Mesendoderm (in vitro differentiated cells): ENCODE measurements at places on chromosomes 6 and 20.

DNA sequence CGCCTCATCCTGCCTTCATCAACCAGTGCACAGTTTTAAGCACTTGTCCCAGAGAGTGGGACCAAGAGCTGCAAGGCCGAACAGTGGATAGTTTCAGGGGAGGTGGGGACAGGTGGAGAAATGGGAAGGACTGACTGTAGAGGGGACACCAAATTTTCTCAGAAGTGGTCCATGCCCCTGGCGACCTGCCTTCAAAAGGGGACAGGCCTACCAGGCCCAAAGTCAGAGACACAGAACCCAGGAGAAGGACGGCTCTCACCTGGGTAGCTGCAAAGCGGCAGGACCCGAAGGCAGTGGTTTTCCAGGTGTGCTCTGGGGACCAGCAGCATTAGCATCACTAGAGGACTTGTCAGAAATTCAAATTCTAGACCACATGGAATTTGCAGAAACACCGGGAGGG lies 5.8 kb downstream of the TFEB start:
- DNase-seq = no peak

GRCh38 chr6:36967757-36968156 lies 13.2 kb downstream of the PI16 start:
- DNase-seq = no peak

DNA sequence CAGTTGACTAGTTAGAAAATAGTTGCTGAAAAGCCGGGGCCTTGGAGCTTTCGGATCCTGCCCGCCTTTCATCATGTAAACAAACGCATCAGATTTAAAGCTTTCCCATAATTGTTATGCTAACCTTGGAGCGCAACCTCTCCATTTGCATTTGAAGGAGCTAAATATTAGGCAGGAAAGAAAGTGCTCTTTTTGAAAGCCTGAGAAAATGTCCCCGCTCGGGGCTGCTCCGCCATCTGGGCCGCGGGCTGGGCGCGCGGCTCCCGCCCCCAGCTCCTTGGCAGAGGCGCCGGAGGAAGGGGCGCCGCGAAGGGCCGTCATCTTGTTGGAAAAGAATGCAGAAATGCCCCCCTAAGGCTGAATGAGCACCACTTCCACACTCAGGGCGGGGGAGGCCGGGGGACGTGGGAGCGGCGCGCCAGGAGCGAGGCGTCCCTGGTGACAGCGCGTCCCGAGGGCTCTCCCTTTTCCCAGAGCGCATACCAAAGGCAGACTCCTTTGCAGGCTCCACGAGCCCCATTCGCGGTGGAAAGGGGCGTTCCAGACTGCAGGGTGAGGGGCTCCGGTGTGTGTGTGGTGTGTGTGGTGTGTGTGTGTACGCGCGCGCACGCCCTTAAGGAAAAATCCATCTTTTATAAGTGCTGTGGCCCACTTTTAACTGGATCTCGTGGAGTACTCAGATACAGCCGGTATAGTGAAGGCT lies 145.6 kb upstream of the ID4 start:
- peak; percentile 73 for DNase-seq

DNA sequence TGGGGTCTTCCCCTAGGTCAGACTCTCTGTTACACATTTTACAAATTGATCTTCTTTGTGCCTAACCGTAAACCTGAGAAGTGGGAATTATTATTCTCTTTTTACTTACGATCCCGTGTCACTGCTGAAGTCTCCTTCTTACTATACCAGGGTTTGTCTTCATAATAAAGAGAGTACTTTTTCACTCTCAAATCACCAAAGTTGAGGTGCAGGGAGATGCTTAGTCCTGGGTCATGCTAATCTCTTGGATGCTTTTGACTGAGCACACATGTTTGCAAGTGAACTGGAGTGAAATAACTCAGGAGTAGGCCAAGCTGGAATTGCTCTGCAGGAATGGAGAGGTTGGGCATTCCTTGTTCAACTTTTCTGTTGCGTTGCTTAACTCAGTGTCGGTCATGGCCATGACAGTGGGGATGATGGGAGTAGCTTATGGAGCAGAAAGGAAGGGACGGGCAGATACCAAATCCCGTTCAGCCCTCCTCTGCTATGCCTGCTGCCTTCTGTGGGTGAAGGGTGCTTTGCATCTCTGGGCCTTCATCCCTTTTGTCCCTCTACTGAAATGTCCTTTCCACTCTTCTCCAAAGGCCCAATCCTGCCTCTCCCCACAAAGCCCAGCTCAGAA lies 15.2 kb upstream of the TAGAP start:
- no peak for DNase-seq

- no peak for DNase-seq
Observed at GRCh38 chr20:44586289-44586911, 4.0 kb downstream of the PKIG start.

DNA sequence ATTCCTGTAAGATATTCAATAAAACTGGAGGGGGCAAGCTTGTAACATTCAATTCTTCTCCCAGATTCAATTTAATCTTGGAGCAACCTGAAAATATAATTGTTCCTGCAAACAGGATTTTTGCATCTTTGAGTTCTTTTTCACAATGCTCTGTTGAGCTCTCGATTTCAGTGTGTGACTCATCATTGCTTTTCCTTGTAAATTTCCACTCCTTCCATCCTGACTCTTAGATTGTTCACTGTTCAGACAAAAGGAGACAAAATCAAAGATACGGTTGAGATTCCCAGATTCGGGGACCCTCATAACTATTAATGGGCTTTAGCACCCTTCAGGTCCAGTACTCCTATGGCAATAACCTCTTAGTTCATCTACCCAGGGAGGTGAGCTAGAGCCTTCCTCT lies 571.9 kb upstream of the CHD6 start:
- no peak for DNase-seq

DNA sequence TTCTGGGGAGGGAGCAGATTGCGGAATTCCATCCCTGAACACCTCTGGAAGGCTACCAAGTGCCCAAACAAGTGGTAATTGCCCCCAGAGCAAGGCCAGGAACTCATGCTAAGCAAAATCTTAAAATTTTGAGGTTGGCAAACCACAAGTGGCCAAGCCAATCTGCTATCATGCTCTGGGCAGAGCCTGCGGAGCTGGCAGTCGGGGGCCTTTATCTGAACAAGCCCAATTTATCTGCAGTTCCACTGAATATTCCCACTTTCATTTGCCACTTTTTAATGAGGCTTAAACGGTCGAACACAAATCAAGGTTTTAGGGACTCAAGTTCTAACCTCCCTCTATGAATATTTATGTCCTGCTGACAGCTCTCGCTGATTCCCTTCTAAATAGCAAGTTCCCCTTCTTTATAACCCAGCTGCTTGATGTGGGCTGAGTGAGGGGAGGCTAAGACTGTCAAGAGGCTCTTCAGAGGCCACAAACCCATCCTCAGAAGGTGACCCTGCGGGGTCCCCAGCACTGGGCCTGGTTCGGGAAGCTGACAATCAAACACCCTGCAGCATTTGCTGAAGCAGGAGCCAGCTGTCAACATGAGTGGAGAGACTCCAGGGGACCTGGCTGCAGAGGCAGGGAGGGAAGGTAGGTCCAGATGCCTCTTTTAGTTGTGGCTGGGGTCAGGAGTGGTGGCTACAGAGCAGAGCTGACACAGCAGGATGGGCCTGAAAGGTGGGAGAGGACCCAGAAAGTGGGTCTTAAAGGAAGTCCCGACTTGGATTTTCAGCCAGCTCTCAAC lies 11.9 kb downstream of the CCDC167 start:
- no peak for DNase-seq

GRCh38 chr6:123716506-123716905 lies 79.8 kb upstream of the TRDN start:
- DNase-seq = no peak

- peak; percentile 31 for DNase-seq
Observed at GRCh38 chr6:85418059-85418458, 31.8 kb upstream of the NT5E start.

- DNase-seq = peak; percentile 25
Observed at GRCh38 chr20:54938707-54939106, 463.3 kb downstream of the DOK5 start.

- peak; percentile 53 for DNase-seq
Observed at GRCh38 chr6:146277142-146277541, 248.3 kb downstream of the GRM1 start.

GRCh38 chr6:48036316-48036715 lies 74.7 kb downstream of the PTCHD4 start:
- no peak for DNase-seq

DNA sequence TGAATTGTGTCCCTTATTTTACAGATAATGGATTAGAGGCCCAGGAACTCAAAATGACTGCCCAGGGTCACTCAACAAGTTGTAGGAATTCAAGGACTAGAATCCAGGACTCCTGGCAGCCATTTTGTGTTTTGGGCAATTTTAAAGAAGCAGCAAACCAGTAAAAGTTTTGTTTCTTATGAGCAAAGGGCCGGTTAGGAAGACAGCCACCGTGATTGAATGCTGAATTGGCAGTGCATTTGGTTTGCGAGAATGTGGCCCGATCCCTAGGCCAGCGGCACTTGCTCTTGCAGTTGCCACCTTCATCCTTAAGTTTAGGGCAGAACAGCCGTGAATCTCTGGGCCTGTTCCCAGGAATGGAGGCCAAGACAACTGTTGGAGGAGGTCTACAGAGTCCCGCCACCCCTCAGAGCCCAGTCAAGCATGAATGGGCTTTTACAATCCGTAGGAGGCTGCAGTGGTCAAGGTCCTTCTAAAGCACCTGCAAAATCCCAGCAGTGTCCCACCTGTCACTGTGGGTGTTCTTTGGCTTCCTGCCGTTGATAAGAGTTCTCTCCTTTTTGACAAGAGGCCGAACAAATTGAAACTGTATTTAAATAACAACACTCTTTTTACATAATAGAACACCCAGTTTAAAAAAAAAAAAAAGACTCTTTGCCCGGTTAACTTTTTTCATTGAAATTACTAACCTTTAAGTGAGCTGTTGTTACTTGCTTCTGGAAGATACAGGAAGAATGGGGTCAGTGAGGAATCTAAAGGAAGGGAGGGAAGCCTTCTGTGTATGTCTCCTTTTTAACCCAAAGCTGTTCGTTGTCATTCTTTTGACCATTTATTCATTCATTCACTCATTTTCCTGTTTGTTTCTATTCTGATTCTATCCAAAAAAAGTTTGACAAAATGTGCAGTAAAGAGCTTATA lies 68.7 kb downstream of the PHACTR2 start:
- DNase-seq = peak; percentile 47

DNA sequence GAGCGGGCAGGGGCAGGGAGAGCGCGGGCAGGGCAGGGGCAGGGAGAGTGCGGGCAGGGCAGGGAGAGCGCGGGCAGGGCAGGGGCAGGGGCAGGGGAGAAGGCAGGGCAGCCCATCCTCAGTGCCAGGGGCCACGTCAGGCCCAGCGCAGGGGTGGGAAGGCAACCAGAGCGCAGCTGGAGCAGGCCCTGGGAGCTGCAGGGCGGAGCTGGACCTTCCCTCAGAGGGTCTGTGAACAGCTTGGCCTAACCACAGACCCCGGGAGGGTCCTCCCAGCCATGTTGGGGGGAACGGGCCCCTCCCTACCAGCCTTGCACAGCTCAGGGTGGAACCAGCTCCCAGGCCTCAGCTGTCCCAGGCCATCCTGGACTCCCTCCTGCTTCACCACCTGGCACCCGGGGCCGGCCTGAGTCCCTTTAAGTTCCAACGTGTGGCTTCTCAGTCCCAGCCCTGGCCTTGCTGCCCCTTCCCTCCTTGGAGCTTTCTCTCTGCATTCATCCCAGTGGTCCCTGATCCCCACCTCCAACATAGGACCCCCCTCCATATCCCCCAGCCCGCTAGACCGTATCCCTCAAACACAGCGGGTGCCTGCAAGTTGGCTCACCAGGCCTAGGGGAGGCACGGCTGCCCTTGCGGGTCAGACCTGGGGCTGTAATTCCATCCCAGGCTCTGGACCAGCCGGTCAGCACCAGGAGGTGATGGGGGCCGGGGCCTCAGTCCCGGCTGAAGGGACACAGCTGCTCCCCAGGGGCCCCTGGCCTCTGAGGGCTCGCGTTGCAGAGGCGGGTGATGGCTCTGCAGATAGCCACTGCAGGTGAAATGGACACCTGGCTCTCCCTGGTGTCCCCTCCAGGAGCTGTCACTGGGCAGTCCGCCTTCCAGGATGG lies 5.6 kb upstream of the ZBTB46 start:
- DNase-seq = no peak

DNA sequence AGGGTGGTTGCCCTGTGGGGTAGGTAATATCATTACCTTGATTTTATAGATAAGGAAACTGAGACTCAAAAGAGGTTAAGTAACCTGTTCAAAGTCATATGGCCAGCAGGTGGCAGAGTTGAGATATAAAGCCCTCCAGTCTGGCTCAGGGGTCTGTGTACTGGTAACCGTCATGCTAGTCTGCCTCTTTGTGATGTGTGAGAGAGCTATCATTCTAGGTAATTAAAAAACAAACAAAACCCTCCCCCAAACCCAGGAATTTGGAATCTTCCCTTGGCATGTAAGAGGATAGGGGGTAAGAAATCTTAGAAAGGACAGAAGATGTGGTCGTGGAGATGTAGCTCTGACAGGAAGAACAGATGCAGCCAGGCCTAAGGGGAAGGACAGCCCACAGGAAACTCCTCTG lies 206.0 kb downstream of the CDC5L start:
- peak; percentile 98 for DNase-seq

GRCh38 chr20:59823030-59823423 lies 110.4 kb downstream of the SYCP2 start:
- DNase-seq = no peak

DNA sequence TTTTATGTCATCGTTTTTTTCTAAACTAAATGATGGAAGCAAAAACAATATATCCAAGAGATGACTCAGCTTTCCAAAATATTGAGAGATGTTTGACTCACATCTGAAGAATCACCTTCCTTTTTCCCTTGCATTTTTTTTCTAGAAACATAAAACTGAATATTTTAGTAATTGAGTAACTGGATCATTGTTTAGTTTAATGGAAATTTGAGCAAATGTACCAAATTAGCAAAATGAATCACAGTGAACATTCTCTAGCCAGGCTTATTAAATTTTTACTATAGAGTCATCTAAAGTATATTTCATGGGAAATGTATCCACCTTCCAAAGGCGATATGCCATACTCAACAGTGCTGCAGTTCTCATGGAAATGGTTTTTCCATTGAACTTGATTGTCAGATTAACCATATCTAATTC lies 145.5 kb downstream of the TENT5A start:
- no peak for DNase-seq

GRCh38 chr20:63968136-63968927 lies 1.4 kb downstream of the ZNF512B start:
- DNase-seq = no peak

GRCh38 chr6:151239603-151240035 lies at the start of gene AKAP12:
Gene AKAP12 (plus strand): TSS chr6:151239967. CDS start chr6:151240563, 596 bp downstream.
- DNase-seq = peak; percentile 88

GRCh38 chr6:118387921-118388701 lies 160.0 kb upstream of the PLN start:
- DNase-seq = no peak

DNA sequence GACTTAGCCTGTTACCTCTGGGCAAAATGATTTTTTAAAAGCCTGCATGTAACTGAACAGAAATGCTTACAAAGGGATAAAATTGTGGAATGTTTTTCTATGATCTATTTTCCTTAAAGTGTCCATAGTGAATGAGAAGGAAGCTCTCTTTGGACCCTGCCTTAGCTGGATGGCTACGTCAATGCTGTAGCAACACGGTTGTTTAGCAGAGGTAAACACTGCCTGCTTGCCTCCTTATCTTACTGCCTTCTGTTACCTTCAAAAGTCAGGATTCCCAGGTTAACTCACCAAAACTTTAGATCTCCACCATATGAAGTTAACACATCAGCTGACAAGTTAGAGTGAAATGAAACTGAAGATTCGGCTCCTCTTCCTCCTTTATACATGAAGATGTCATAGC lies 402.6 kb downstream of the SAMD5 start:
- DNase-seq = no peak

GRCh38 chr20:40952136-40952535 lies 76.5 kb upstream of the TOP1 start:
- no peak for DNase-seq
